Activated CD4-positive, alpha-beta T cell treated with anti-CD3 and anti-CD28 coated beads, Interleukin-2, Interleukin-4, amounts not matched to agents 100 ng/mL and 50 ng/mL, durations not matched to agents 16 hours and 8 hours (primary cell): ENCODE measurements at places on chromosomes 16 and 17.

DNA sequence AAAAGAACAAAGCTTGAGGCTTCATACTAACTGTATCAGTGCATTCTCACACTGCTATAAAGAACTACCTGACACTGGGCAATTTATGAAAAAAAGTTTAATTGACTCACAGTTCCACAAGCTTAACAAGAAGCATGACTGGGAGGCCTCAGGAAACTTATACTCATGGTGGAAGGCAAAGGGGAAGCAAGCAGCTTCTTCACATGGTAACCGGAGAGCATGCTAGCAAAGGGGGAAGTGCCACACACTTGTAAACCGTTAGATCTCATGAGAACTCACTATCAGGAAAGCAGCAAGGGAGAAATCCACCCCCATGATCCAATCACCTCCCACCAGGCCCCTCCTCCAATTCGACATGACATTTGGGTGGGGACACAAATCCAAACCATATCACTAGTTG is 25.3 kb downstream of the CTRB2 start:
- no peak for DNase-seq

- no peak for DNase-seq
These were observed 47.6 kb downstream of the XPO6 start for GRCh38 chr16:28164140-28164539.

GRCh38 chr17:77378318-77379064 is 237.7 kb downstream of the SEC14L1 start:
- DNase-seq: no peak

GRCh38 chr16:86740906-86741799 is 162.8 kb downstream of the FOXL1 start:
- no peak for DNase-seq

GRCh38 chr17:55728361-55728760 is 5.7 kb upstream of the TMEM100 start:
- DNase-seq: no peak

DNA sequence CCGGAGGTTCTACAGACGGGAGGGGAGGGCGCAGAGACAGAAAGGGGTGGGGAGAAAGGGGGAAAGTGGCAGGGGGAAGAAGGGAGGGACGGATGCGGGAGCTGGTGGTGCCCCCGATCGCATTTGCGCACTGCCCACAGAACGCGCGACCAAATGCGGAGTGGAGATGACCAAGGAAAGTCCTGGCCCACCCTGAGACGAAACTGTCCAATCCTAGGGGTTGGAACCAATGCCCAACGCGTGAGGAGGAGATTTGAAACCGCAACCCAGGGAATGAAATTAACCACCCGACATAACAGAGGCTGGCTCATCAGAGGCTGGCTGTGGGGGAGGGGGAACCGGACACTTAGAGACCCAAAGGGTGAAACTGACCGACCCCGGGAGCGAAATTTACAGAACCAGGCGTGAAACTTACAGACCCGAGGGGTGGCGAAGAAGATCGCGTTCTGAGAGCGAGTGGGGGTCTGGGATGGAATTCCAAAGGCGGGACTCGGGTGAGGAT is 1.4 kb downstream of the HES7 start:
- no peak for DNase-seq

- DNase-seq: no peak
These were observed 27.0 kb downstream of the ITGAE start for GRCh38 chr17:3773966-3774365.

DNA sequence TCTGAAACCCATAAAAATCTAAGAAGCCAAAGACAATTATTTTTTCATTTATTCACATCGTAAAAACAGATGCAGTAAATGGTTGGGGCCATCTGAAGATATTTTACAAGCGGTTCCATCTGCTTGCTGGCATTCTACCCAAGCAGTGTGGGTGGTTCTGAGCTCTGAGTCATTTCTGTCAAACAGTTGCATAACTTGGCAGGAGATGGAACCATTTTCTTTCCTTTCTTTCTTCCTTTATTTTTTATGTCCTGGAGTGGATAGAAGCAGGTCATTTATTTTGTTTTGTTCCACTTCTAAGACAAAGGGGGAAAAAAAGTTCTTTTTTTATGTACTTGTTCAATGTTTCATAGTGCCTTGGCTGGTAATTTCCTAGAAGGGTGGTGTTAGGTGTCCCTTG is 1151.9 kb upstream of the GOT2 start:
- no peak for DNase-seq

DNA sequence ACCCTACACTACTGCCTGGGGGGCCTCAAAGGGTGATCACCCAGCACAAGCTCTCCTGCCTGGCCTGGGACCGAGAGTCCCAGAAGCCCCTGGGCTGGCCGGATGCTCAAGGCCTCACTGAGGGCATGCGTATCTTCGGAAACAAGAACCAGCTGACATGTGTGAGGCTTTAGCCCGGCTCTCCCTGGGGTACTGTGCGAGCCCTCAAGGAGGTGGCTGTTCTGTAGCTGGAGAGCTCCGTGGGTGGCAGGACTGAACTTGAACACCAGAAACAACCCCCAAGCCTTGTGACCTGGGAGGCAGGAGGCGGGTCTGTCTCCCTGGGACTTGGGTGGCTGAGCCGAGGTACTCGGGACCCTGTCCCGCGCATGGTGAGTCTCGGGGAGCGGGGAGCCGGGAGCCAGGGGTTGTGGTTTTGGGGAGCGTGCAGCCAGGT is 7.0 kb downstream of the DPEP1 start:
- DNase-seq: no peak

DNA sequence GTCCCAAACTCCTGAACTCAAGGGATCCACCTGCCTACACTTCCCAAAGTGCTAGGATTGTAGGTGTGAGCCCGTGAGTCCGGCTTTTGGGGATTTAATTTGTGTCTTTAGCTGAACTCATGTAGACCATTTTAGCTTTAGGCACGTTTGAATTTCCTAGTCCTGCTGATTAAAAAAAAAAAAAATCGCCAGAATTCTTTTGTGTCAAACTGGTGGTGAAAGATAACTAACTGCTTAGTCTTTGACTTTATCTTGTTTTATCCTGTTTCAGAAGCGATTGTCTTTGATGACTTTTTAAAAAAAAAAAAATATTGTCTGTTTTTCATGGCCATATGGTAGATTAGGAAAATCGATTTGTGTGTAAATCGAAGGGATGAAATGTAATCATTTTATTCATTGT is 2.6 kb downstream of the RABEP1 start:
- no peak for DNase-seq

DNA sequence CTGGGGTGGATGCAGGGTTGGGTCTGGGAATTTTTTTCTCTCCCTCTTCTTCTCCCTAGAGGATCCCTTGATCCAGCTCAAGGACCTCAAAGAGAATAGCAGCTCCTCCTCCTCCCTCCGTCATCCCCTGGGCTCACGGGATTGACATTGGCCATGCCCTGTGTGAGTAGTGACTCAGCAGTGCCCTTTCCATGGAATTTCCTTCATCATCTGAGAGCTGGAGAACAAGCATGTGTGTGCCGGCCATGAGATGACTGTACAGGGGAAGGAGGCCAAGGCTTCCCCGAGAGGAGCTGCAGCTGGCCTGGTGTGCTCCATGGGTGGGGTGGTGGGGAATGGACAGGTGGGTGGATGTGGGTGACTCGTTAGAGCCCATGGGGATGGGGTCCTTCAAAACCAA is 8.9 kb upstream of the WSCD1 start:
- no peak for DNase-seq

- DNase-seq: peak; percentile 82
These were observed 44.9 kb downstream of the PRSS54 start for GRCh38 chr16:58249780-58250478.

- no peak for DNase-seq
These were observed 6.5 kb downstream of the MAPT start for GRCh38 chr17:45900723-45901415.

DNA sequence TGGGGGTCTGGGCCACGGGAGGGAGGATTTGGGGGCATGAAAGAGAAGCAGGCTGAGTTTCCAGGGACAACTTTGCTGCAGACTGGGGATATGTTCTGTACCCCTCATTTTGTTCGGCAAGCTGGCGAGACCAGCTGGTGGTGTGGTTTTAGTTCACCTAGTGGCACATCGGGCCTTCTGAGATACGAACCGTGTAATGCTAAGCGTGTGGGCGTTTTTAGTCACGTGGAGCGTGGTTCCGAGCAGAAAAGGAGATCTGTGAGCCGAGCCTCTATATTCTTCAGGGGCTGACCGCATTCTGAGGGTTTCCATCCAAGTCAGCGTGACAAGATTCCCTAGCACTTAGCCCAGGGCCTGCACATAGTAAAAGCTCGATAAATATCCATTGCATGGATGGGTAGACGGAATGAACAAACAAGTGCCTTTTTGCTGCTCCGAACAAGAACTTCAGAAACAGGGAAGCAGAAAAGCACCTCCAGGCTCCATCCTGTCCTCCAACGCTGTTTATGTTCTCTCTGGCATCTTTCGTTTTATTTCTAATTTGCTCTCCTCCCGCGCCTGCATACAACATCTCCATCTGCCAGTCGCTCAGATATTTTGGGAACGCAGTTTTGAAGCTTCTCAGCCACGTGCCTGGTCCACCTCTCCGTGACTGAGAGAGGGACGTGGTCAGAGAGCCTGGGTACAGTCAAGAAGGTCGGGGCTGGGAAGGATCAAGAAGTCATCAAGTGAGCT is 5.8 kb downstream of the SYT17 start:
- no peak for DNase-seq

DNA sequence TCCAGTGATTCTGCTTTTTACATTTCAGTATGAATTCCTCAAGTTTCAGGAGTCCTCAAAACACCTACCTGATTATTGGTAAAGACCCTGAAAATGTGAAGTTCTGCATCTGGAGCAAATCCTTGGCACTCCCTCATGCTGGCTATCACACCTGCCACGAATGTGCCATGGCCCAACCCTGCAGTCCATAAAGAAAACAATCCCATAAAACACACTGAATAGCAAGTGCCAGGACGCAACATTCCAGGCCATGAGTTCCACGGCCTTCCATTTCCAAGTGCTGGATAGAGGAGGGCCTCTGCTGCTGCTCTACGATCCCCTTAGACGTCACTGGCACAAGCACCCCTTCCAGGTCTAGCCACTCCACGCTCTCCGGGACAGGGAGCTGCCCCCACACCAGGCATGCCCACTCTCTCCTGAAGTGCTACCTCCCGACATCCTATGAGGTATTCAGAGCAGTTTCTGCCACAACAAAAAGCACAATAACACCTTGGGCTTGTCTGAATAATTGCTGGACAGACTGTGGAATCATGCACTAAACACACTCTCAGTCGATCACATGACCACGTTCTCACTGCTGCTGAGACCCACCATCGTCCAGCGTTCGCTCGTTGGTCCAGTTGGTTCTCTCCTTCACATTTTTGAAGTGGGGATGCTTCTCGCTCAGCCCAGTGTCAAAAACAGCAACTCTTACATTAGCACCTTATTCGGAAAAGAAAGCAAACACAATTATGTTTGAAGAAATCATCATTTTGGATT is 23.4 kb downstream of the MBTPS1 start:
- DNase-seq: no peak

DNA sequence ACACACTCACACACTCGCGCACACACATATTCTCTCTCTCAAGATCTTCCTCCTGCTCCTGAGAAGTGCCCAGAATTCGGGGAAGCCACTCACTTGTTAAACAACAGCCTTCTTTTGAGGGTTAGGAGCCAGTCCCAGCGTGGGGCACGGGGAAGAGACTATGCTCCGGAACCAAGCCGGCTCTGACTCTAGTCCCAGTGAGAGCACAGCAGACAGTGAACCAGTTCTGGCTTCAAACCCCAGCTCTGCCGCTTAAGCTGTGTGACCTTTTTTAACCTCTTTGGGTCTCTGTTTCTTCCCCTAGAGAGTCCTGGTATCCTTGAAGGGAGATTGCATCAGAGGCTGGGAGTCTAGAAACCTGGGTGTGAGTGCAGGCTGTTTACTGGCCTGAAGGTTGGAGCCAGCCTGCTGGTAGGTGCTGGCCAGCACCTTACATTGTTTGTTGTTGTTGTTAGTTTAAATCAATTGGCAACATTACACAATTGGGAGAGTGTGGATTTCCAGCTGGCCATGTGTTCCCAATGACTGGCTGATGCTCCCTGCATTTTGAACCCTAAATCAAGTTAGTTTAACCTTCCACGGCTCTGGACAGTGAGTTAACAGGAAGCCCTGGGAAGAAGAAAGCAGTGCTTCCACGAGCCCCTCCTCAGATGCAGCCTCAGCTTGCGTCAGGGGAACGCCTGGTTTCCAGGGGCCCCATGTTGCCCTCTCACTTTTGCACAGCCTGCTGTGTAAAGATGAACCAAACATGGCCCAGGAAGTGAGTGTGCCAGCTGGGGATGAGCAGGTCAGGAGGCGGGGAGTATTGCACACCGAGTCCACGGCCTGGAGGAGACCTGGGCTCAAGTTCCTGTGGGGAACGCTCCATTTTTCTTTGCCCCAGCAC is 71.5 kb downstream of the GAS7 start:
- DNase-seq: no peak

DNA sequence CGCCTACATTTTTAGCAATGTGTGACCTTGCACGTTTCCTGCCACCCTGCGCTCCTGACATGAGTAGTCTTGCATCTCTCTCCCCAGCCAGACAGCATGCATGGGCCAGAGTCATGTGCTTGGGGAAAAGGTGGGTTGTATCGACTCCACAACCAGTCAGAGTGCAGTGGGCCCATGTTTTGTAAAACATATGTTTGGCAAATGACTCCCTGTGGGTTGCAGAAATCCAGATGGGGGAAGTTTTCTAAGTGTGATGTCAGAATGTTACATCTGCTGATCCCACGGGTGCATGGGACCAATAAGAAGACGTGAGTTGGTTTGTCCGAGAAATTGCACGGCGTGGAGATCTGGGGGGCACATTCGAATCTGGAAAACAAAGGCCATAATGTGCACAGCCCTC is 147.1 kb downstream of the FOXL1 start:
- DNase-seq: no peak

- DNase-seq: peak; percentile 31
These were observed 85.7 kb upstream of the CACNG3 start for GRCh38 chr16:24170407-24170806.

- DNase-seq: peak; percentile 65
These were observed 8.8 kb upstream of the LPCAT2 start for GRCh38 chr16:55499951-55500529.

- no peak for DNase-seq
These were observed 36.4 kb downstream of the METRNL start for GRCh38 chr17:83115832-83116231.

- DNase-seq: no peak
These were observed 44.3 kb downstream of the XYLT1 start for GRCh38 chr16:17426451-17426850.

- no peak for DNase-seq
These were observed 65.4 kb upstream of the ZFHX3 start for GRCh38 chr16:73113336-73113735.

- DNase-seq: no peak
These were observed 10.0 kb downstream of the STX4 start for GRCh38 chr16:31043352-31043751.

GRCh38 chr16:52557236-52557635 is 10.3 kb upstream of the TOX3 start:
- DNase-seq: no peak

- DNase-seq: peak; percentile 63
These were observed 923 bp downstream of the GDPD3 start for GRCh38 chr16:30112197-30113030.

DNA sequence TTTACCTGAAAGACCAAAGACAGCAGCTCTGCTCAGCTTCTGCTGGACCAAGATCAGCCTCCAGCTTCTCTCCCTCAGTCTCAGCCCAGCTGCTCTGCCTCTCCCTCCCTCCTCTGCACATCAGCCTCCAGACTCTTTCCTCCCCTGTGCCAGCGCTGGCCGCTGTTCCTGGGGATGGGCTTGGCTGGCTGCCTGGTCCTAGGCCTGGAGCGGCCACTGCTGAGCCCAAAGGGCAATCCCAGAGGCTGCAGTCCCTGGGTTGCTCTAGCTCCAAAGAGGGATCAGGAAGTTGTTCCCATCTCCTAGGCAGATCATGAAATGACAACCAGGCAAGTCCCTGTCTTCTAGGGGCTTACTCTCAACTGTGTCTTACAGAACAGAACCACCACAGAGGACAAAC is 31.3 kb downstream of the DCUN1D3 start:
- DNase-seq: no peak
